ENCODE measurements at places on chromosomes 4 and X. TPM values are rescaled to one million over a fixed set of nuclear protein-coding genes. Genes with fewer than 3 reads are reported as not detected.

Gene NIPAL1
- 10.7 TPM for total RNA-seq

Gene VGLL1
- not detected for total RNA-seq

Gene OCIAD1
- total RNA-seq, result 52.4 TPM

Gene SHROOM3
- 4.7 TPM for total RNA-seq

GRCh38 chr4:1821679-1822567, 28.8 kb downstream of the FGFR3 start:
- H3K27me3 ChIP-seq, result no peaks in the 10 kb centered on the region
- peaks cover 11% of the 10 kb centered on the region for H3K4me1 ChIP-seq
- no peak overlapping the region for H3K4me3 ChIP-seq
- H3K36me3 ChIP-seq, result peaks cover 66% of the 10 kb centered on the region

GRCh38 chrX:119655125-119655524, 37.8 kb downstream of the SEPTIN6 start:
- DNase-seq, result no peak
- peaks cover 2% of the 10 kb centered on the region for H3K36me3 ChIP-seq
- H3K27ac ChIP-seq, result no peak overlapping the region
- no peak overlapping the region for H3K4me3 ChIP-seq
- H3K4me1 ChIP-seq, result no peaks in the 10 kb centered on the region

Measured in liver (tissue), 10 donors.